ENCODE measurements at places on chromosomes 11 and 22.

DNA sequence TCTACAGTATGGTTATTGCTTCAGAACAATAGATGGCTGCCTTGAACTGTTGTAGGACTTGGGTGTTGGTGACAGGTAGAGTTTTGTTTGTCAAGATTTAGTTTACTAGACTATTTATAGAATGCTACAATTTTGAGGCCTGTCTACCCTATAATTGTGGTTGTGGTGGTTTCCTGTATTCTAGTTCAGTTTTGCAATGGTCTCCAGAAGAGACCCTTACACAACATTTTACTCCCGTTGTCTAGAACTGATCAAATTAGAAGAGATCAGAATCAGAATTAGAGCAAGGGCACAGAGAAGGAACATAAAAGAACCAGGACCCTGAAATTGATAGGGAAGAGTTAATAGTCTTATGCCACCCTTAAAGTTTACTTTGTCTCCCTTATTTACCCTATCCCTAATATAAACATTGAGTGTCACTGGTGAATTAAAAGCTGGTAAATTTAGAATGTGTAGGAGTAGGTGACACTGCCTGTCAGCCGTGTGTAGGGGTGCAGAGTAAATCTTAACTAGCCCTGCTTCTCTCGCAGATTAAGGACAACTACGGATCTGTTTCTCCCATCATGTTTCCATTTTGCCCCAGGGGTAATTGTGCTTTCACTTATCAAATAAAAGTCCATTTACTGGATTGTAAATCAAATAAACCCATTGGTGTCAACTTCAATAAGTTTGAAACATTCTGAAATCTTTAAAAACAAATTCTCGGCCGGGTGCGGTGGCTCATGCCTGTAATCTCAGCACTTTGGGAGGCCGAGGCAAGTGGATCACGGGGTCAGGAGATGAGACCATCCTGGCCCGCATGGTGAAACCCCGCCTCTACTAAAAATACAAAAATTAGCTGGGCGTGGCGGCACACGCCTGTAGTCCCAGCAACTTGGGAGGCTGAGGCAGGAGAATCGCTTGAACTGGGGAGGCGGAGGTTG is 10.9 kb upstream of the PHLDB1 start:
- DNase-seq: no peak

DNA sequence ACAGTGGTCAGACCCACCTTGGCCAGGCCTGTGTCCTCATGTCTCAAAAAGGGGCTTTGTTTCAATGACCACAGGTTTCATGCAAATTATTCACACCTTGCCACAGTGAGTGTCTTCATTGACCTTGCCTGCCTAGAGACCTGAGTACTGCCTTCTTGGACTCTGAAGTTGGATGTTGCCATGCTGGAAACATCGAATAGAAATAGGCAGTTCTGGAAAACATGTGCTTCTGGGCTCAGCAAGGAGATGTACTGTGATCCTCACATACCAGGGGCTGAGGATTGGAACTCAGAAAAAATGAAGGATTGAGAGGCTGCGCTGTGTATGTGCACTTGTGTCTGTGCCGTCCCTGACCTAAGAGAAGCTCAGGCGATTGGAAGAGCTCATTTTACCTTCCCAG is 9.6 kb upstream of the NRIP3 start:
- DNase-seq: no peak

GRCh38 chr22:40653361-40653760 is 16.8 kb upstream of the MRTFA start:
- no peak for DNase-seq

GRCh38 chr22:50599816-50600455 is 657 bp upstream of the MAPK8IP2 start:
- peak; percentile 27 for DNase-seq

- DNase-seq: no peak
Measured at GRCh38 chr22:37739611-37740049, 42.8 kb downstream of the TRIOBP start.

DNA sequence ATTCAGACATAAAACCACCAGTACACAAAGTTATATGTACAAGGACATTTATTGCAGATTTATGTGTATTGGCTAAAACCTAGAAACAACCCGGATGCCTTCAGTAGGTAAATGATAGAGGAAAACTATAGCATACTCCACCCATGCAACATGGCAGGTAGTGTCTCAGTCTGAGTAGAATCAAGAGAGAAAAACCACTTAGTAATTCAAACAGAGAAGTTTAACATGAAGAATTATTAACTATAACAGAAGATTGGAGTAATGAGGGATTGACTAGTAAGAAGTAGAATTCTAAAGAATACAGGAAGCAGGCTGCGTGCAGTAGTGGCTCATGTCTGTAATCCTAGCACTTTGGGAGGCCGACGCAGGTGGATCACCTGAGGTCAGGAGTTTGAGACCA is 16.2 kb upstream of the SPTY2D1 start:
- DNase-seq: no peak

- DNase-seq: no peak
Measured at GRCh38 chr11:46051102-46051501, 70.2 kb downstream of the PHF21A start.

GRCh38 chr11:7056828-7057513 is 31.8 kb upstream of the RBMXL2 start:
- DNase-seq: no peak
